ENCODE measurements at places on chromosomes 6 and 20.

- DNase-seq: no peak
These were observed 113.2 kb downstream of the CEBPB start for GRCh38 chr20:50303573-50304500.

GRCh38 chr20:32378461-32378860, 20.3 kb downstream of the ASXL1 start:
- DNase-seq: no peak

GRCh38 chr6:79571030-79571367, 33.8 kb upstream of the LCA5 start:
- DNase-seq: no peak

- DNase-seq: no peak
These were observed 265.1 kb upstream of the CITED2 start for GRCh38 chr6:139639507-139639906.

DNA sequence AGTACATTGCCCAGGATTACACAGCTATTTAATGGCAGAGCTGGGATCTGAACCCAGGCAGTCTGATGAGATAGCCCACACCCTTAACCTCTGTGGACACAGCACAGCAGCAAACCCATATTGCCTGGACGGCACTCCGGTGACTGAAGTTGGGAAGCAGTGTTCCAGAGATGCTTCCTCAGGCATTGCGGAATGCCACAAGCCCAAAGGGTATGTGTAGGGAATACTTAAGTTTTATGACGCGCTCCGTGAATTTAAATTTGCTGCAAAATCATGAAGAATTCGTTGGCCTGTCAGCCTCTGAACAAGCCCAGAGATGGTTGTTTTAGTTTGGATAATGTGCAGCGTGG, 46.4 kb downstream of the PSMG4 start:
- no peak for DNase-seq

DNA sequence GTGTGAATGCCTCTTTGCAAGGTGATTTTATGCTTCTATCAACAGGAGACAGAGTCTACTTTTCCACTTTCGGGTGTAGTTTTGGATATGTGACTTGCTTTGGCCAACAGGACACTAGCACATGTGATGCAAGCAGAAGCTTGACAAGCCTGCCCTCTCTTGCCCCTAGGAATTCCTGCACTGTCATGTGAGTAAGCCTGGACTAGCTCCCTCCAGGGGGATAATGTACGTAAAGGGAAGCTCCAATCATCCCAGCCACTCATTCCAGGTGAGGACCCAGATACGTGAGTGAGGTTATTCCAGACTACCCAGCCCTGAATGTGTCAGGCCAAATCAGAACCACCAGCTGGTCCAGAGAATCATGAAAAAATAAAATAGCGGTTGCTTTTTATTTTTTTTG, 33.3 kb downstream of the BEND3 start:
- no peak for DNase-seq

DNA sequence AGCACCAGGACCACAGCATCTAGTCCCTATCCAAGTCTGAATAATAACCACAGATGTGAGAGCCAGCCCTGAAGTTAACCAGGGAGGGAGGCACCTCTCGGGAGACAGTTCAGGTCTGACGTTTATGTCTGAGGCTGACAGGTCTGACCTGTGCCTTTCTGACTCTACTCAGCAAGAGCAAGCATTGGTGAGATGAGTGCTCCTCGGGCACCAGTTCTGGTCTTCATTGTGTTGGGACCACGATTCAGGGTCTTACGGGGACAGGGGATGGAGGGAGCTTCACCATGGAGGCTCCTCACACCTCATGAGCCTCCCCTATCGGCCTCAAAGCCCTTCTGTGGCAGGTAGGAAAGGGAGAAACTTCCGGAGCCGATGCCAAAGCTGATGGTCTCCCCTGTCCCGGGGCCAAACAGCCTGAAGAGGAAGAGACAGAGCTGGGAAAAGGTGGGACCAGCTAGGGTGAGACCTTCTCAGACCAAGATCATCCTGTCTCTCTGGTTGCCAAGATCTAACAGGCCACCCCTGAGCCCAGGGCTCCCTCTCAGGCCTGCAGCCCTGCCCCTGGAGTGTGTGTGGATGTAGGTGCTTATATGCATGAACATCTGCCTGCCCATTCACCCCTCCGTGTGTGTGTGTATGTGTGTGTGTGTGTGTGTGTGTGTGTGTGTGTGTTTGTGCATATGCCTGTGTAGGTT, 170.5 kb downstream of the VEGFA start:
- DNase-seq: peak; percentile 39

DNA sequence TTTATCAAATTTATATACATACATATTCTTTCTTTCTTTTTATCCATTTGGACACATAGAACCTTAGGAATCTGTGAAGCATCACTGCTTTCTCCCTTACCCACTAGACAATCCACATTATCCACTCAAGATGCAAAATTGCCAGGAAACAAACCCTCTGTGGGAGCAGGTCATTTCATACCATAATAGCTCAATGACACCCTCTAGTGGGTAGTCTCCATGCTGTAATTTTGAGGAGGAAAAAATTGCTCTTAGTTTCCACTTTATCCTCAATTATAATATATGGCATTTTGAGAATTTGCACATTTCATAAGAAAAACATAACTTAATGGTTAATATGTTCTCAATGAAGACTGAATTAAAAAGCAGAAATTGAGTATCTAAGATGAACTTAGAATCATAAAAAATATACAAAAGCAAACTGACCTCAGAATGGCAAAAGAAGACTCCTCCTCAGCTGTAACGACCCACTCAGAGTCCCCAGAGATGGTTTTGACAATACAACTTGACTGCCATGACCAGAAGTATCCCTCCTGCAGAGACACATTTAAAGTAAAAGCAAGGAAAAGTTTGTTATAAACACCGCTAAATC, 164.1 kb downstream of the FRK start:
- no peak for DNase-seq

DNA sequence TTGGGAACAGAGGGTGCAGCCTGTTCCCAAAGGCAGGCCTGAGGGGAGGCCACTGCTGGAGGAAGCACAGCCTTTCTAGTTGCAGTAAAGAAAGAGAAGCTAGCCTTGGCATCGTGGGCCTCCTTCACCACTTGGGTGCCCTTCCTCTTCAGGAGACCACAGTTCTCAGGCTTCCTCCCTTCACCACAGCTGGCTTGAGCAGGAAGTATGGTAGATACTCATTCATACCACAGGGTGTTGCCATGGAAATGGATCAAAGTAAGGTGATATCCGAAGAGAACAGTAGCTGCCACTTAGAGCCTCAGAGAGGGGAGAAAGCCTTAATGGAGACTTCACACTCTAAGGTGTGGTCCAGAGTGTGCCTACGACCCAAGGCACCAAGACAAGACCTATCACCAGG, 120.4 kb upstream of the RIPOR2 start:
- DNase-seq: no peak

DNA sequence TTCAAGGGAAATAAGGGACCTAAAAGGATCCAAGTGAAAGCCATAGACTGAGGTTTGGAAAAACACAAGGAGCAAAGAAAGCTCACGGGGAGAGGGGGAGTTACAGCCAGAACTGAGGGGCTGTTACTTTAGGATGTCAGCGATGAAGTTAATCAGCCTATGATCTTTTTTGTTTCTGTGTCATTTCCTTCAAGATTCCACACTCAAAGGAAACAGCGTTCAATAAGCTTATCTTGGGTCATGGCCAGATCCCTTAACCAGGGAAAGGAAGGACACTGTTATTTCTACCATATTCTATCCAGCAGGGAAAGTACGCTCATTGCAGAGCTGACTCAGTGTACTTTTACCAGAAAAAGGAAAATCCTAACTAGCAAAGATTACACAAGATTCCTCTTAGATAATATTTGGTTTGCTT, 132.8 kb downstream of the PFDN4 start:
- no peak for DNase-seq
